T-helper 2 cell treated with Interferon-gamma antibody and Interleukin-4, amounts not matched to agents 5 μg/mL and 100 μg/mL, for 36 hours (primary cell): ENCODE measurements at places on chromosomes 1 and 21.

GRCh38 chr1:25524568-25525360 is 18.6 kb upstream of the LDLRAP1 start:
- no peak for DNase-seq

- no peak for DNase-seq
These were observed 109.7 kb downstream of the PLXNA2 start for GRCh38 chr1:208134491-208134890.

- DNase-seq, result no peak
These were observed 31.7 kb upstream of the COG2 start for GRCh38 chr1:230610589-230610988.

DNA sequence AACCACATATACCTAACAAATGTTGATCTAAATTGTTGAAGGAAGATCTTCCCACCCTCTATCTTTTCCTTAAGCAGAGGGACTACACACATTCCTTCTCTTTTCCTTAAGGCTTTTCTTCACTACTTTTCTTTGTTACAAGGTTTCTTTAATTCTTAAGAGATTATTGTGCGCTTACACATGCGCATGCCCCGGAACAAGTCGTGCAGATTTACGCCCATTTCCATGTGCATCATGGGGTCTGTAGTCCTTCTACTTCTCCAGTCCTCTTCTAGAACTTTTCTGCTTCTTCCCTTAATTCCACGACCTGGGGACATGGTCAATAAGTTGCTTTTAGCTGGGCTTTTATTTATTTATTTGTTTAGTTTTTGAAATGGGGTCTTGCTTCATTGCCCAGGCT is 1.7 kb upstream of the CHRNB2 start:
- no peak for DNase-seq

DNA sequence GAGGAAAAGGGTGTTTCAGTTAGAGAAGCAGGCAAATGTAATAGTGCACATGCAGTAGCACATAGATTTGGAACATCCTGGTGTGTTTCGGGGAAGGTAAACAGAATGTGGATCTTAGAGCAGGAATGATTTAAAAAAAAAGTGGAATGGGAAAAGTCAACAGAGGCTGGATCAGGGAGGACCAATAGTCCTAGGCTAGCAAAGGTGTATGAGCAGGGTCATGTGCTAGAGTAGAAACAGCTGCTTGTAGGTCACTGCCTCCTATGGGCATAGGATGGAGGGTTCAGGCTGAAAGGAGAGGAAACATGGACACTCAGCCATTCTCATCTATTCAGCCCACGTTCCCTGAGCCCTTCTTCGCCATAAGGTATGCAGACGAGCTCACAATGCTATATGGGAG is 3.7 kb upstream of the KPNA6 start:
- no peak for DNase-seq

- peak; percentile 15 for DNase-seq
These were observed 2.2 kb upstream of the NBPF1 start for GRCh38 chr1:16615253-16616252.

- no peak for DNase-seq
These were observed 15.9 kb upstream of the CPLANE2 start for GRCh38 chr1:16252912-16253311.

- no peak for DNase-seq
These were observed 143.7 kb downstream of the DNM3 start for GRCh38 chr1:171984850-171985485.

DNA sequence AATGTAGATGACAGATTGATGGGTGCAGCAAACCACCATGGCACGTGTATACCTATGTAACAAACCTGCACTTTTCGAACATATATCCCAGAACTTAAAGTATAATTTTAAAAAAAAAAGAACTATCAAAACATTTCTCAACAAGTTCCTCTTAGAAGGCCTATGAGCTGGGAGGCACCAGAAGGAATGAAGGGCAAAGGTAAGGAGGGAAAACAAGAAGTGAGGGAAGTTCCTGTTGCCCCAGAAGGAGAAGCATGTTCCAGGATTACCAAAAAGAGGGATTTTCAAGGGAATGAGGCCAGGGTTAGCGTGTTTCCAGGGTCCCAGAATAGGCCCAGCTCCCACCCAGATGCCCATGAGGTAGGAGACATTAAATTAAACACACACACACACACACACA is 361.0 kb downstream of the SETD4 start:
- DNase-seq, result no peak

DNA sequence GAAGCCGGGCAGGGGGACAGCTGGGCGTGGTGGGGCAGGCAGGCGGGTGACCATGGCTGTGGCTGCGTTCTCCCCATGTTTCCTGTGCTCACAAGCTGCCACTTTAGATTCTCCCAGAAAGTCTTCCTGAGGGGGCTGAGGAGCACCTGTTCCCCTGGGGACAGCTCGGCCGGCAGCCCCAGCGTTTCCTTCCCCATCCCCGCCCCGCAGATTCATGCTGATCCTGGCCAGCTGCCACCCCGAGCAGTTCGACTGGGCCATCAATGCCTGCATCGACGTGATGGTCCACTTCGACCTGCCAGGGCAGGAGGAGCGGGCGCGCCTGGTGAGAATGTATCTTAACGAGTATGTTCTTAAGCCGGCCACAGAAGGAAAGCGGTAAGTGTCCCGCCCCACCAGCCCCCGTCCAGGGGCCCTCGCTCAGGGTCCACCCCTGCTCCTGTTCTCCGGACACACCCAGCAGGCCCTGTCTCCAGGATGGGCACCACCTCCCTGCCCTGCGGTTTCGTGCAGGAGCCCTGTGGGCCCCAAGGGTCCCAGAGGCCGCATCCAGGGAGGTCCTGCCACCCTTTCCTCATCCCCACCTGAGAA is 10.9 kb upstream of the ATAD3B start:
- DNase-seq, result no peak

- DNase-seq, result no peak
These were observed 10.0 kb upstream of the KPRP start for GRCh38 chr1:152747831-152748230.

- DNase-seq, result no peak
These were observed 433 bp downstream of the TIMM17A start for GRCh38 chr1:201955729-201956143.

DNA sequence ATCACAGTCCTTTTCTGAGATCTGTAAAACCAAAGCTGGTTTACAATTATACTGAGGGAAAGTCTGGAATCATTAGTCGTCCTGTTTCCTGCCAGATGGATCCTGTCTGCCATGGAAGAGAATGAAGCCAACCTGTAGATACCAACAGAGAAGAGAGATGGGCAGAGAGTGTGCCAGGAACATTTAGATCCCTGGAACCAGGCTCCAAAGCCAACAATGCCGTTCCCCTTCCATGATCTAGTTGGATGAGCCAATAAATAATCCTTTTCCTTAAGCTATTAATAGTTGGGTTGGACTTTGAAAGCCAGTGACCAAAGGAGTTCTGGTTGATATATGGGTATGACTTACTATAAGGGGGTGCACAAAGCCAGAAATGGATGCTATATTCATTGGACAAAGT is 15.0 kb downstream of the CAPN8 start:
- DNase-seq, result no peak

DNA sequence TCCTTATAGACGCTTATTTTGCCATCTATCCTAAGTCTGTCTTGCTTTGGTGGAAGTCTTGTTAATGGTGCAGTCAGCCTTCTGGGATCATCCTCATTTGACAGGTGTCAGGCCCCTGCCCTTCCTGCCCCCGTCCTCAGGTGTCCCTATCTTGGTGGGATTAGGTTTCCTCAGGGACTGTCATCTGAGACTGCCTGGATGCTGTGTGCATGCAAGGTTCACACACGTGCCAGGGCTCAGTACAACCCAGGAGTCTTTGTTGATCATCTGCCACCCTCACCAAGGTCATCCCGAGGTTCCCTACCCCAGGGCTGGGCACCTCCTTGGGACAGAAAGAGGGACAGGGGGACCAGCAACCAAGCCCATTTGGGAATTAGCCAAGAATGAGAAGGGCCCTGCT is 18.0 kb downstream of the PADI2 start:
- DNase-seq, result no peak

GRCh38 chr1:228860911-228861831 is 125.9 kb downstream of the RHOU start:
- peak; percentile 47 for DNase-seq

GRCh38 chr1:35564884-35565741 is 7.5 kb downstream of the NCDN start:
- DNase-seq, result no peak
